ENCODE measurements at places on chromosomes 13 and 19.

GRCh38 chr19:43773725-43774102 is 7.1 kb downstream of the KCNN4 start:
- DNase-seq: no peak

GRCh38 chr19:2089001-2089711 is 7.0 kb downstream of the MOB3A start:
- DNase-seq: peak; percentile 52

GRCh38 chr19:49422407-49423070 is 702 bp downstream of the PTH2 start:
- peak; percentile 75 for DNase-seq

GRCh38 chr13:109576331-109576813 is 210.0 kb downstream of the IRS2 start:
- no peak for DNase-seq

- DNase-seq: peak; percentile 94
These were observed 71.0 kb downstream of the ZNF486 start for GRCh38 chr19:20237773-20238623.

GRCh38 chr19:15524781-15525180 is 16.5 kb downstream of the CYP4F22 start:
- no peak for DNase-seq

- DNase-seq: peak; percentile 29
These were observed 5.7 kb downstream of the WDR62 start for GRCh38 chr19:36060430-36060829.
